ENCODE measurements at places on chromosomes 12 and 14.

DNA sequence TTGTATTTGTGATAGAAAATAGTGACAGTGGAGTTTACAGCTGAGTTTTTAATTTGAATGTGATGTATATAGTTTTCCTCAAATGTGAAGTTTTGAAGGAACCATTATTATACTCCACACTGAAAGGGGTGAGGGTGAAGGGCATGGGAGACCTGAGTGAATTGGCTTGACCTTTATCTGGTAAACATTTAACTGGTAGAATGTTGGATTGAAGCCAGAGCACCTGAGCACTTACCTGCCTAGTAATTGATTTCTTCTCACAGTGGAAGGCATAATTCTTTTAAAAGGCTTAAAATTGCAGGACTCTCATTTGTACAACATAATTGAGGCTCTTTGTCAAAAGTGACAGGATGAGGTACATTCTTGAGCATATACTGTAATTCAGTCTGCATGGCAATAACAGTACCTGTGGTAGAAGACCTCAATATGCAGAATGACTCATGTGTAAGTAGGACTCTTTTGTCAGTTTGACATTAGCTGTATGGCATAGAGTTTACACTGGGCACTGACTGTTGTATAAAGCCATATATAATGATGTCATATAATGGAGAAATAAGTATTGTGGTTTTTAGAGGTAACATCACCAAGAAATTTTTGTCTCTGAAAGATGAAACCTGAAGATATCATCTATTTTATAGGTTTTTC lies 309.6 kb downstream of the TMTC2 start:
- DNase-seq: no peak

- no peak for DNase-seq
These were observed 62.2 kb downstream of the RFX4 start for GRCh38 chr12:106645074-106645421.

- DNase-seq: no peak
These were observed 370.4 kb downstream of the NPAS3 start for GRCh38 chr14:33309106-33309505.

DNA sequence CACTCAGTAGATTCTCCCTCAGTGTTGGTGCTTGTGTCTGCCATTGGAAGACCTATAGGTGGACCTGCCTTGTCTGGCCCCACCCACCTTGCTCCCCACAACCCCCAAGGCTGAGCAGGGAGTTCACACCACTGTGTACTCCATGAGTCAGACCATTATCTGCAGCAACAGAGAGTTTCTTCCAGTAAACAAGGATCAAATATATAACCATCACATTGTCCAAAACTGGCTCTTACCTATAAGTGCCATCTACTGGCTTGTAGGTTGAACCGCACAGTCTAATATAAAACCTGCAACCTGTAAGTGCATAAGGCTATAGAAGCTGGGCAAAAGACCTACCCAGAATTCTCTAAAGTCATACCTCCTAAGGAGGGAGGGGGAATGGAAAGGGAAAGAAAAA lies 7.9 kb downstream of the TAS2R13 start:
- DNase-seq: no peak

GRCh38 chr12:33423706-33424105 lies 15.9 kb downstream of the SYT10 start:
- DNase-seq: no peak

GRCh38 chr12:132053338-132054330 lies 90.5 kb downstream of the DDX51 start:
- DNase-seq: no peak

- DNase-seq: no peak
These were observed 723 bp downstream of the NFATC4 start for GRCh38 chr14:24368562-24369252.

GRCh38 chr12:113120670-113121370 lies 14.7 kb downstream of the RASAL1 start:
- DNase-seq: no peak

DNA sequence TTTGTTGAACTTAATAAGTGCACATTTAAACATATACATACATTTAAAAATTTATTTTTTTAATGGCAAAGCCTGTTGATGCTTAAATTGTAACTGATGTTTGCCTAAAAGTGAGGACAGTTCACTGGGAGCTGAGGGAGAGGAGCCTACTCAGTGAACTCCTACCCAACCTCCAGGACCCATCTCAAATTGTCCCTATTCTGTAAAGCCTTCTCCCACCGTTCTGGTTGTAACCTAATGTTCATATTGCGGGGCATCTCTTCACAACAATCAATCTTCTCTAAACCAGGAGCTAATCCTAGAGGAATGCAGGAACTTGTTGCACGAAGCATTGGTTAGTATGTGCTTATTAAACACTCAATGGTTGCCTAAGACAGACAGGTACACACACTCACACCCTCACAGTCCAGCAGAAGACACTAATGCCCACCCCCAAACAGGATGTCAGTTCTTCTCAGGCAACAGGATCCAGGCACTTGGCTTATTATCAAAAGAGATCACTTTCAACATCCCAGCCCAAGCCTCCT lies 1.8 kb downstream of the CLMN start:
- DNase-seq: no peak

DNA sequence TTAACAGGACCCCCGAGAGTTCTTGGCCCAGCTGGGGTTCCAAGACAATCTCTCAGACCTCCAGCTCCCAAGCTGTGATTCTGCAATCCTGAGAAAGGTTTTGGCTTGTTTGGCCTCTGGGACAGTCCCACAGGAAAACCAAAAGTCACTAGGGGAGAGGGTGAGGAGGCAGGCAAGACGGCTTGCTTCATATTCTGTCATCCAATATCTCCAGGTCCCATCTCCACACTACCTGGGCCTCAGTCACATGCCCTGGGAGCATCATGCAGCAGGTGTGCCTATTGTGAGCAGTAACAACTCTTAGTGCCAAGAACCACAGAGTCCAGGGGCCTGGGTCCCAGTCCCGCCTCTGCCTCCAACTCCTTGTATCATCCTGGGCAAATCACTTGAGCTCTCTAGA lies 1.7 kb downstream of the KRT79 start:
- DNase-seq: no peak

DNA sequence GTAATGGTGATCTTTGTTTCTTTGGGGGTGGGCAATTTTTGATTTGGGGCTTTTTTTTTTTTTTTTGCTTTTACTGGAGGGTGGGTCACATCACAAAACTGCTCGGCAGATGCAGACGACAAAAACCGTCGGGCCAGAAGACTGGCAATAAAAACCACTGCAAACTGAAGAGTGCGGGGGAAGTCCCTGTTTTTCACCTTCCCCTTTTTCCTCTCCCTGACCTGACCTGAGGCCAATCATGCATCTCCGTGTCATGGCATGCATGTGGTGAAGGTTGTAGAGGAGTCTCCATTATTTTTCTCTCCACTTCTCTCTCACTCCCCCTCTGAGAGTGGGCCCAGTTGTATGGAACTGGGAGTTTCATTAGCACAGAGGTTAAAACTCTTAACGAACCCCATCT lies 57.5 kb downstream of the AP5M1 start:
- DNase-seq: no peak

Data from activated CD4-positive, alpha-beta T cell treated with anti-CD3 and anti-CD28 coated beads for 24 hours (primary cell).